Astrocyte (in vitro differentiated cells and primary cell): ENCODE measurements at places on chromosomes 16 and 17.

- no peak for DNase-seq
- H3K4me1 ChIP-seq = peaks cover 5% of the 10 kb centered on the region
- no peak overlapping the region for H3K27ac ChIP-seq
- H3K4me3 ChIP-seq = no peak overlapping the region
These were observed 14.1 kb upstream of the NDEL1 start for GRCh38 chr17:8421571-8421970.

GRCh38 chr16:50683689-50684374 is 2.7 kb upstream of the SNX20 start:
- no peaks in the 10 kb centered on the region for H3K36me3 ChIP-seq
- peaks cover 6% of the 10 kb centered on the region for H3K27me3 ChIP-seq
- no peak for DNase-seq
- no peak overlapping the region for H3K4me3 ChIP-seq

GRCh38 chr17:16915752-16916556 is 56.0 kb downstream of the TNFRSF13B start:
- H3K27ac ChIP-seq = no peak overlapping the region
- peaks cover 2% of the 10 kb centered on the region for H3K27me3 ChIP-seq
- no peaks in the 10 kb centered on the region for H3K36me3 ChIP-seq
- H3K4me1 ChIP-seq = no peaks in the 10 kb centered on the region

- no peak overlapping the region for H3K4me3 ChIP-seq
- H3K27me3 ChIP-seq = no peaks in the 10 kb centered on the region
- H3K4me1 ChIP-seq = no peaks in the 10 kb centered on the region
- no peaks in the 10 kb centered on the region for H3K36me3 ChIP-seq
- H3K27ac ChIP-seq = no peak overlapping the region
- no peak for DNase-seq
These were observed 187.7 kb downstream of the MAF start for GRCh38 chr16:79412783-79413225.

GRCh38 chr16:58346831-58347371 is 45.4 kb upstream of the GINS3 start:
- H3K4me3 ChIP-seq = no peak overlapping the region
- no peaks in the 10 kb centered on the region for H3K4me1 ChIP-seq
- H3K36me3 ChIP-seq = no peaks in the 10 kb centered on the region
- H3K27ac ChIP-seq = no peak overlapping the region
- H3K27me3 ChIP-seq = peaks cover 33% of the 10 kb centered on the region

DNA sequence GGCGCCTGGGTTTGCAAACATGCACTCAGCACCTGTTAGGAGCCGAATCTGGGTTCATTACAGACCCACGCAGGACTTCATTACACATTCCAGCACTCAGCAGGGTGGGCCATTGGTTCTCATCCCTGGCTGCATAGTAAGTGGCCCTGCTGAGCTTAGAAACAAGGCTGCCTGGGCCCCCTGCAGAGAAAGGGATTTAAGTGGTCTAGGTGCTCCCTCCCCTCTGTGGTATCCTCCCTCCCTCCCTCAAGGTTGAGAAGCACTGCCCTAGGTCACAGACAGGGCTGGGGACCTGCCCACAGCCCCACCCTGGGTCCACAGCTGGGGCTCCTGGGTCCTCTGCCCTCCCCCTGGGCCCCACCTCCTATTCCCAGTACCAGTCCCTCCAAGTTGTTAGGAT is 28.3 kb downstream of the WNT3 start:
- peaks cover under 1% of the 10 kb centered on the region for H3K4me1 ChIP-seq
- no peaks in the 10 kb centered on the region for H3K36me3 ChIP-seq
- no peak overlapping the region for H3K27ac ChIP-seq

DNA sequence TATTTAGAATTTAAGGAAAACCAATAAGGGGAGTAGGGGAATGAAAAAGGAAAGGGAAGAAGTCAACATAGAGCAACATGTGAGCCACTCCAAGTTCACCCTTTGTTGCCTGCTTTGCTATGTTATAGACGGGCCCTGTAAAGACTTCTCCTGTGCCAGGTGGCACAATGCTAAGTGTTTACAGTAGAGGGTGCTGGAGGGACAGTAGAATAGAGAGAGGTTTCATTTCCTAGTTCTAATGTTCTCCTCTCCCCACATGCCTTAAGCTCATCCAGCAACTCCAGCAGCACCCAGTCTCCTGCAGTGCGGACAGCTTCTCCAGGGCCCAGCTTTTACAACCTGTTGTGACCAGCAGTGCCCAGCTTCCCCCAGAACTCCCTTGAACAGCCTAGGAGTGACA is 468.0 kb downstream of the HS3ST3B1 start:
- no peaks in the 10 kb centered on the region for H3K4me1 ChIP-seq
- no peak overlapping the region for H3K27ac ChIP-seq
- DNase-seq = no peak
- no peaks in the 10 kb centered on the region for H3K27me3 ChIP-seq
- no peaks in the 10 kb centered on the region for H3K36me3 ChIP-seq

GRCh38 chr17:76775021-76775600 is 37.2 kb downstream of the MFSD11 start:
- no peak overlapping the region for H3K27ac ChIP-seq
- peaks cover 7% of the 10 kb centered on the region for H3K4me1 ChIP-seq
- no peak overlapping the region for H3K4me3 ChIP-seq
- H3K36me3 ChIP-seq = peaks cover 19% of the 10 kb centered on the region

DNA sequence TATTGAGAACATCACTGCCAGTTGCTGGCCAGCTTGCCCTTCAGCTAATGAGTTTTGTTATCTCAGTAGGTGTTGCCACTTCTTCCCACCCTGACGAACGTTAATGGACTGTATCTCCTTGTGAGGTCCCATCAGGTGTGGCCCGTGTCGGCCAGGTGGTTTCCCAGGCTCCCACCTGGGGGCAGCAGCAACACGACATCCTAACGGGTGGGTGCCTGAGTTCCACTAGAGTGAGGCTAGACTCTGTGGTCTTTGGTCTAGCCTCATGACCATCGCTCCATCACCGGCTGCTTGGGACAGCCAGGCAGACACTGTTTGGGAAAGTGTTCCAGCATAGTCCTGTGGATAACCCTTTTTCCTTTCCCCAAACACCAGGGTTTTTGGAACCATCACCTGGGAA is 45.6 kb upstream of the LCMT1 start:
- H3K4me3 ChIP-seq = no peak overlapping the region
- no peaks in the 10 kb centered on the region for H3K27me3 ChIP-seq
- DNase-seq = no peak
- no peaks in the 10 kb centered on the region for H3K36me3 ChIP-seq

DNA sequence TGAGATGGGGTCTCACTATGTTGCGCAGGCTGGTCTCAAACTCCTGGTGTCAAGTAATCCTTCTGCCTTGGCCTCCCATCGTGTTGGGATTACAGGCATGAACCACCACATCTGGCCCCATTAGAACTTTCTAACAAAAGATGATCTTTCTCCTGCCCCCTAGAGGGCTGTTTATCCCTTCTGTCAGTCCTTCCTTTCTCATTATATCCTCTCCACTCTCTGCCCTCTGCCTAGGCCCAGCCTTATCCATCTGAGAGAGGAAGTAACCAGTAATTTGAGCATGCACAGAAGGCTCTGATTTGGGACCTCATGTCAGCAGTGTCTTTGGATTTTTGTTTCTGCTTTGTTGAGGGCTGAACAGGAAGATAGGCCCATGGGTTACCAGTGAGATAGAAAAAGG is 4.4 kb upstream of the DHX40 start:
- no peak for DNase-seq
- no peak overlapping the region for H3K27ac ChIP-seq
- H3K27me3 ChIP-seq = no peaks in the 10 kb centered on the region
- H3K4me3 ChIP-seq = no peak overlapping the region
- no peaks in the 10 kb centered on the region for H3K36me3 ChIP-seq

DNA sequence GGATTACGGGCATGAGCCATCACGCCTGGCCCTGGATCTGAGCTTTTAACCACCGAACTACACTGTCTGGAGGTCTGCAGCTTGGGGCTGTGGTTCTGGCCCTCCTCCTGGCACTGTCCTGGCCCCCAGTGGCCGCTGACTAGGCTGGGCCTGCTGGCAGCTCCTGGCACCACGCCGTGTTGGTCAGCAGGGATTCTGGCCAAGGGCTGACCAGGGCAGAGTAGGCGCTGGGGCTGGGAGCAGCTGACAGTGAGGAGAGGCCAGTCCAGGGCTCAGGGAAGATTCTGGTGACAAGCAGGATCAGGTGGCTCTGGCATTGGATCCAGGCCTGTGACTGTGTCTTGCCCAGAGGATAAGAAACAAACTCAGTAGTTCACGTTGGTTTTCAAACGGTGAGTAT is 14.6 kb downstream of the EEF2K start:
- H3K27ac ChIP-seq = no peak overlapping the region
- DNase-seq = no peak
- H3K36me3 ChIP-seq = no peaks in the 10 kb centered on the region

GRCh38 chr16:27267037-27267677 is 1.4 kb downstream of the NSMCE1 start:
- no peaks in the 10 kb centered on the region for H3K36me3 ChIP-seq
- no peaks in the 10 kb centered on the region for H3K27me3 ChIP-seq
- H3K4me3 ChIP-seq = no peak overlapping the region
- H3K27ac ChIP-seq = no peak overlapping the region
- peaks cover 18% of the 10 kb centered on the region for H3K4me1 ChIP-seq

DNA sequence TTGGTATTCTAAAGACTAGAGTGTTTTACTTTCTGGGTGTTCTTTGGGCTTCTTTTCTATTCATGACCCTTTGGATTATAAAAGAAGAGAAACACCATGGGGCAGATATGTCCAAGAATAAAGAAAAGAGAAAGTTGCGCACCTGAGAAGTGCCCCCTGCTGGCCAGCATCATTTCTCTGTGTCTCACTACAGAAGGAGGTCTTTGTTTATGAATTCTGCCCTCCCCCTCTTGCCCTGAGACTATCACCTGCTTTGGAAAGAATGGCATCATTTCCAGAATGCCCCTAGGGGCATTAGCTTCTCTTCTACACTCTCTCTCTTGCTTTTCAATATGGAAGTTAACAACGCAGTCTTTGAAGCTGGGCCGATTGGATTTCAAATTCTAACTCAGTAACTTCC is 45.0 kb downstream of the CDH13 start:
- no peak overlapping the region for H3K27ac ChIP-seq
- H3K27me3 ChIP-seq = no peaks in the 10 kb centered on the region
- no peak for DNase-seq
- no peak overlapping the region for H3K4me3 ChIP-seq
- H3K36me3 ChIP-seq = no peaks in the 10 kb centered on the region

- H3K4me3 ChIP-seq = peak overlapping the region; percentile 85
- H3K36me3 ChIP-seq = no peaks in the 10 kb centered on the region
- H3K27me3 ChIP-seq = no peaks in the 10 kb centered on the region
These were observed 852 bp upstream of the HELZ start for GRCh38 chr17:67245694-67246402.

DNA sequence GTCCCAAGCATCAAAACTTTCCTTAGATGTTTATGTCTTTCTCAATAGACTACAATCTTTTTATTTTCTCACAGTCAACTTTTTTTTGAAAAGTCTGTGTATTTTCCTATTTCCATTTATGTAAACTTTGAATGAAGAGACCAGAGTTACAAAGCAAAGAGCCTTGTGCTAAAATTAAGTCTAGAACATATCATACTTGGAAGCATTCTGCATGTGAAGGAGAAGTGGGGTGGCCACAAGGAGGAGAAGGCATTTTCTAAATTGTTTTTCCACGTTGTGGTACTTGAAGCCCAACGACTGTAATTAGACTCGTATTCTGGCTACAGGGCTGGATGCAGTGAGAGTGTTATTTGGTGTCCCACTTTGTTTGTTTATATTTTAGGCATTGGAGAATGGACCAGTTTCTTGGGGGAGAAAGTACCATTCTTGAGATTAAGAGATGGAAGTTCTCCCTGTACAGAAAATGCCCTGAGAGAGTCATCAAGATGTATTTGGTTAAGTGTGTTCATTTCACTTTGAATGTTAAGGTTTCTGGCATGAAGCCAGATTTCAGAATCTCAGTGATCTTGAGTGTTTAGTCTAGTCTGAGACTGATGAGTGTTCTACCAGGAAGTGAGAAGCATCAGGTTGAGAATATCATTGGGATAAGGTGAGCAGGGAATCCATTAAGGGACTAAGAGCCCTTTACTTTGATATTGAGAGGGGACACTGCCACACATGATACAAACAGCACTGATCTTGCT is 71.6 kb downstream of the MAP2K6 start:
- H3K4me1 ChIP-seq = no peaks in the 10 kb centered on the region
- no peaks in the 10 kb centered on the region for H3K36me3 ChIP-seq
- DNase-seq = peak; percentile 38

- H3K4me3 ChIP-seq = no peak overlapping the region
- H3K27me3 ChIP-seq = peaks cover 22% of the 10 kb centered on the region
- no peaks in the 10 kb centered on the region for H3K4me1 ChIP-seq
These were observed 258 bp downstream of the PRKCB start for GRCh38 chr16:23836078-23836403.

DNA sequence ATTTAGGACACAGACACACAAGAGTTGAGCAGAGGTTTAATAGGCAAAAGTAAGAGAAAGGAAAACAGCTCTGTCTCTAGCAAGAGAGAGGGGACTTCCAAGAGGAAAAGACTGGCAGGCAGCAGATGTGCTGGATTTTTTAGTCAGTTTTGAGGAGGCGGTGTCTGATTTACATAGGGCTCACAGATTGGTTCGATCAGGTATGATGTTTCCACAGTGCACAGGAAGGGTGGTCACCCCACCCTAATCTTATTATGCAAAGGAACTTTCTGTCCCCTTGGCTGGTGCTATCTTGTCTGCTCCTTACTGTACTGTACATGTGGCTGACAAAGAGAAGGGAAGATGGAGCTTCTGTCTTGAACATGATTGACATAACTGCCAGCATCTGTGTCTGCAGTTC is 25.3 kb downstream of the BFAR start:
- no peaks in the 10 kb centered on the region for H3K4me1 ChIP-seq
- no peak overlapping the region for H3K4me3 ChIP-seq
- no peak overlapping the region for H3K27ac ChIP-seq
- no peaks in the 10 kb centered on the region for H3K27me3 ChIP-seq

- no peaks in the 10 kb centered on the region for H3K27me3 ChIP-seq
- DNase-seq = peak; percentile 41
- no peak overlapping the region for H3K27ac ChIP-seq
- no peak overlapping the region for H3K4me3 ChIP-seq
These were observed 660.5 kb downstream of the KCNJ2 start for GRCh38 chr17:70829876-70830275.
